ENCODE measurements at places on chromosomes 5 and 9. TPM values are rescaled to one million over a fixed set of nuclear protein-coding genes. Genes with fewer than 3 reads are reported as not detected.

BHMT gene
- total RNA-seq = 8.7 TPM

KIF20A gene
- total RNA-seq = 0.83 TPM

SLCO6A1 gene
- not detected for total RNA-seq

LIX1 gene
- total RNA-seq = not detected

NRARP gene
- total RNA-seq = 7.1 TPM

GNA14 gene
- total RNA-seq = 12.4 TPM

GLRA1 gene
- not detected for total RNA-seq

WASHC1 gene
- total RNA-seq = 34.6 TPM

SLC6A7 gene
- 0.10 TPM for total RNA-seq

RASGEF1C gene
- not detected for total RNA-seq

PRRX2 gene
- 6.5 TPM for total RNA-seq

MARCHF6 gene
- 151 TPM for total RNA-seq

GRCh38 chr5:83035373-83036100 is 41.7 kb downstream of the TMEM167A start:
- DNase-seq = peak; percentile 52

- DNase-seq = peak; percentile 75
These were observed 13.5 kb downstream of the MOCS2 start for GRCh38 chr5:53095931-53096525.

DNA sequence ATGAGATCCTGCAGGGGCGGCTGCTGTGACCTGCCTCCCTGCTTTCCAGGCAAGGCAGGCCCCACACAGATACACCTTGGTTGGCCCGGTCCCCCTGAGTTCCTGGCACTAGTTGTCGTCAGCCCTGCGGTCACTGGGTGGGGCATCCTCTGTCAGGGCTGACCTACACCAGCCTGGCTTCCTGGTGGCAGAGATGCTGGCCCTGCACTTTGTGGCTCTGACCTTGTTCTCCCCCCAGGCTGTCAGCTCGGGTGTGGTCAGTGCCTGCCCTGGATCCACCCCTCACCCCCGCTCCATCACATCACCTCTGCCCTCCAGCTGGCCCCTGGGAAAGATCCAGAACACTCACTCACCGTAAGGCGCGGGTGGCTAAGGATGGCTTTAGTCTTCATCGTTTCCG is 74.1 kb downstream of the PHF2 start:
- peak; percentile 31 for DNase-seq

- DNase-seq = no peak
These were observed 513.4 kb upstream of the MEF2C start for GRCh38 chr5:89396278-89396954.

GRCh38 chr5:135999406-136000139 is 29.2 kb upstream of the TGFBI start:
- no peak for DNase-seq

- DNase-seq = no peak
These were observed 88.5 kb upstream of the TXNDC8 start for GRCh38 chr9:110426052-110426709.

DNA sequence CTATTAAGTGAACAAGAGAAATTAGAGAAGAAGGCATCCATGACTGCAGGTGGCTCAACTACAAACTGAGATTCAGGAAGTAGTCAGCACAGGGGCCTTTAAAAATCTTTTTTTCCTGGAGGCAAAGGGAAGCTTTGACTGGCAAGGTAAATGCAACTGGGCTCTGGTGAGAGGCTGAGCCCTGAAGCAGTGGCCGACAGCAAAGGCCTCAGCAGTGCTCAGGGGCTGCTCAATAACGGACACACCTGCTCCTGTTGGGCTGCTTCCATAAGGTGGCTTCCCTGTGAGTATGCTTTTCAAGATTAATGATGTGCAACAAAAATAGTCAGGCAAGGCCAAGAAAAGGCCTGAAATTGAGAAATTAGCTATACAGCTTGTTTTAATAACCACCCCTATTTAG is 134.2 kb upstream of the RGMB start:
- no peak for DNase-seq

DNA sequence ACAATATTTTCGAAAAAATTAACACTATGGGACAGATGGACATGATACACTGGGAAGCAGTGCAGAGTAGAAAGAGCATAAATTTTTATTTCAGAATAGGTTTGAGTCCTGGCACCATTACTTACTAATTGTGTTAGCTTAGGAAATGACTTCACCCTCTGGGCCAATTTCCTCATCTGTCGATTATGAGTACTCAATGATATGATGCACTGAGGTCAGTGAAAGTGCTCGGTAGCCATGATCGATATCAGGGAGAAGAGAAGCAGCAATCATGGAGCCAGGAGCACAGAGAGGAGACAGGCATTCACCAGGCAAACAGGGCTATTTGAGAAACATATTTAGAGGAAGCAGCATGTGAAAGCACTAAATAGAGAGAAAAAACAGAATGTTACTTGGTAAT is 29.4 kb downstream of the NR6A1 start:
- DNase-seq = no peak

GRCh38 chr9:74322661-74323314 is 174.3 kb upstream of the RORB start:
- DNase-seq = no peak

GRCh38 chr5:122078116-122079110 is at the start of gene LOX:
LOX (minus strand) TSS chr5:122078259; CDS start chr5:122077985, 274 bp downstream.
- peak; percentile 80 for DNase-seq

GRCh38 chr9:98698856-98699255 is 9.9 kb downstream of the GABBR2 start:
- no peak for DNase-seq

GRCh38 chr9:109522106-109522505 is 24.0 kb upstream of the PTPN3 start:
- DNase-seq = no peak

DNA sequence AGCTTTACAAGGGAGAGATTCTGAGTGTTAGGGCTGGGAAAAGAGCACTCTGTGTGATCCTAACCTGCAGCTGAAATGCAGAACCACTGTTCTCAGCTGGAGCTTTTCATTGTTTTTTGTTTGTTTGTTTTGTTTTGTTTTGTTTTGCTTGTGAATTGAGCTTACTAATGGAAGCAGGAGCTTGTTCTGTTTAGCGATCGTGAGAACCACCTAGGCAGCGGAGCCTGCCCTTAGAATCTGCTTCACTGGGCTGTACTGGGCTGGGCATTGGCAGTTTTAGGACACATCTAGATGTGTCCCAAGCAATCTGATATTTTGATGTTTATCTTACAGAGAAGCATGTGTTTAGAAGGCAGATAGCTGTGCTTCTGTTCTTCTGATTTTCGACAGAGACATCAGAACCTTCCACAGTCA is 14.3 kb downstream of the SYK start:
- no peak for DNase-seq

DNA sequence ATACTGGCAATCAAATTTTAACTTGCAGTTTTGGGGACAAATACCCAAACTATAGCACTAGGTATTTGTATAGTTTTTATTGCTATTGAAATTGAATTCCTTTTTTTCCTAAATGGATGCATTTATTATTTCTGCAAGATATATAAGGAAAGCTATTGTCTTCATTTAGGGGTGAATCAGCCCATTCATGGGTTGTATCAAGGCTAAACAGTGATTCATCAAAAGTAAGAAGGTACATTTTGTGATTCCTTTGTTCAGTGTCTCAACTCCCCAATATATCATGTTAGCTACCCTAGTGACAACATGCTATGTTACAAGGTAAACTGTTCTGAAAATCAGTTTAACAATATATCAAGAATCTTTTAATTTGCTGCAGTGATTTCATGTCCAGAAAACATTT is 185.7 kb downstream of the PLK2 start:
- no peak for DNase-seq

GRCh38 chr9:38347946-38348345 is 44.6 kb upstream of the ALDH1B1 start:
- DNase-seq = peak; percentile 15

GRCh38 chr9:134441227-134442084 is 115.2 kb downstream of the RXRA start:
- no peak for DNase-seq

- no peak for DNase-seq
These were observed 146.7 kb downstream of the CCDC192 start for GRCh38 chr5:127849891-127850290.

- no peak for DNase-seq
These were observed 23.5 kb upstream of the IL12B start for GRCh38 chr5:159353661-159354252.

DNA sequence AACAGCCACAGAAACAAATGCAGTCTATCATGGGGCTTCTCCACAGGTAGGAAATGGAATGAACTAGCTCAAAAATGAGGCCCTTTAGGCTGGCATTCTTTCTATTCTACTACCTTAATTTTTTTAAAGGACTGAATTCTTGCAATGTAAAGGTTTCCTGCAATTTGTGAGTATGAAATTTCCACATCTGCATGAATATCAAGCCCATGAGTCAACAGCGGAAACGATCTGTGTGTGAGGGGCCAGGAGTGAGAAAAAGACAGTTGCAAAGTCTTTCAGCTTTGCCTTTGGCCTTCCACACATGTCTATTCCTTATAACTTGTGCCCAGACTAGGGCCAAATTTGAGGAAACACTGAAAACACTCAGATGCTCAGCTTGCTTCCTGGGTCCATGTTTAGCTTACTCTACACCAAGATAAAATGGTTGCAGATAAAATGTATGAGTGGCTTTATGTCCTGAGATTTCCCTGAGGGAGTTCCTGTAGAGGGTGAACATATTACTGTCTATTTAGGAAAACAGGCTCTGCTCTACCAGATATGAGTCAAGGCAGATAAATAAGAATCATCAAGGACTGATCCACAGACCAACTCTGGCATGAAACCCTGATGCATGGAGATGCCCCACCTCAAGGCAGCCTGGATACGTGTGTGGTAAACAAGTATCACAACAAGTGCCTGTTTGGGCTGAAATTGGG is 46.5 kb downstream of the RETREG1 start:
- DNase-seq = no peak

DNA sequence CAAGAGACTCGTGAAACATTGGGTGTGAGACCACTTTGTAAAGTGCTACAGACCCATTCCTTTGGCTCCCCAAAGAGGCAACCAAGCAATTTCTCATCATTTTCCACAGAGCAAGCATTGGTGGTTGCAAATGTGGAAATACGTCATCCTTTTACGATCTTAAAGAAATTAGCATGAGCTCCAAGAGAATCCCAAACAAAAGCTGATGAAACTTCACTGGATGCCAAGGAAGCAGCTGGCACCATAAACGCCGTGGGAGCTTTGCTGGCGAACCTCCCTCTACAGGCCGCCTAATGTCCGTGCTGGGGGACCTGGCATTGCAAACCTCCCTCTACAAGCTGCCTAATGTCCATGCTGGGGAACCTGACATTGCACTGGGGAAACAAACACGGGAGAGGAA is 432.4 kb downstream of the ACTL7B start:
- no peak for DNase-seq

DNA sequence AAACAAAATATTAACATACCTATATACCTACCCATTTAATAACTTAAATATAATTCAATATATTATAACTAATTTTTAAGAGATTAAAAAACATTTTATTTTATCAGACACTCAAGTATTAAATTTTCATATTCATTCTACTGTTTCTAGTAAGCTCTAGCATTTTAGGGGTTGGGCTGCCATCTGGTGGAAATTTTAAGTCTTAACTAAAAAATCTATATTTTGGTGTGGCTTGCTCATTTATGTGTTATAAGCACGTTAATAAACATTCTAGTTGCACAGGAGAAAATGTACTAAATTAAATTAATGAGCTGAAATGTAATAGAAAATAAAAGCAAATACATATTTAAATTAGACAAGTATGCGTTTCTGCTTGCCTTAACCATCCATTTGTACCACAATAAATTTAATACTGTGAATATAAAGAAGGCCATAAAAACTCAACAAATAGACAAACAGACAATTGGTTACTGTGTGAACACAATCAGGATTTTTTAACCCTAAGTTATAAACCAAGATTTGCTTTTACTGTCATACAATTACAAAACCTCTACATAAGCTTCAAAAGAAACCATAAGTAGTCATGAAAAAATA is 1728.3 kb upstream of the CDH9 start:
- no peak for DNase-seq

GRCh38 chr5:178388386-178389025 is 155.9 kb upstream of the PHYKPL start:
- DNase-seq = no peak

DNA sequence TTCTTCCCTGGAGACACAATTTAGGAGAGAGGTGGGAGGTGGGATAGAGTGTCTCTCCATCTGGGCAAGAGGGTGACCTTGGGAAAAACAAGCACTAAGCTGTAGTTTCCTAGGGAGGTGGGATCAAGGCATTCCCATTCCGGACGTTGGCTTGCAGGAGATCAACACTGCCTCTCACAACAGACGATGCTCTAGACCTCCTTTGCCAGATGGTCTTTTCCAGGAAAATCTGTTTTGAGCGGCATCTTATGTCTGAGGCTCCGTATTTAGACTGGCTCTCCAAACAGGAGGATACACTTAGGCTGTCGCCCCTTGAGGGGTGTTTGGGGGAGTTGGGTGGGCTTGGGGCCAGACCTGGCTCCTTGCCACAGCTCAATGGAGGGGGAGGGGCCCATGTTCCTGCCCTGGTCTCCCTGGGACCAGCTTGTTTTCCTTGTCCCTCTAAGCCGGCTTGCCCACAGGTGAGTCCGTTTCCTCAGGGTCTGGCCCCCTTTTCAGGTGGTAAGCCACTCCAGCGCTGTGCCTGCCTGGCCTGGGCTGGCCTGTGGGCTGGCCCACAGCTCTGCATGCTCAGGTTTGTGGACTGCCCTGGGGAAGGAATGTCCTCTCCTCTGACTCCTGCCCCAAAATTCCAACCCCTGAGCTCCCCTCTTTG is 2.4 kb downstream of the PSD2 start:
- no peak for DNase-seq

- DNase-seq = peak; percentile 17
These were observed 30.6 kb downstream of the KDM4C start for GRCh38 chr9:6788162-6789016.

GRCh38 chr9:116953271-116953670 is 266.2 kb downstream of the TRIM32 start:
- DNase-seq = no peak

DNA sequence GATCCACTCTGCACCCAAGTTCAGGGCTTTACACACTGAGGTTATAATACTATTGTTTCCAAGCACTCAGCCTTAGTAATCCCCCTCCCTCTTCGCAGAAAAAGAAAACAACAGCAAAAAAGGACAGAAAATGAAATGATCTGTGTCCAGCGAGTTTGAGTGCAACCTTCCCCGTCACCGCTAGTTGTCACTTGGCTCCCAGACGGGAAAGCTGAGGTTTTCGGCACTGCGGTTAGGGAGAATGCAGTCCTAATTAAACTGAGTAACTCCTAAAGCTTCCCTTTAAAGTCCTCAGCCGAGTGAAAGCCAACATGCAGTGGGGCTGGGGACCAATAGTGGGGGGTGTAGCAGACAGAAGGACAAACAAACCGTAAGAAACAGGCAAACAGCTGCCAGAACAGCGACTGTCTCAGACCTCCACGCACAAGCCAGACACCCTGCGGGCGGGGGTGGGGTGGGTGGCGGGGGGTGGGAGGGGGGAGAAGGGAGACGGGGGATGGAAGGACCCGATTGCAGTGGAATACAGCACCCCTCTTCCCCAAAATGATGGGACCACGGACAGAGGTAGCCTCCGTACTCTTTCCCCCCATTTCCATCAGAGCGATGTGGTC is 680 bp downstream of the GLRA1 start:
- no peak for DNase-seq

Data from ureter (tissue), 1 donor.